CMK (cell line): ENCODE measurements at places on chromosomes 6 and 20.

DNA sequence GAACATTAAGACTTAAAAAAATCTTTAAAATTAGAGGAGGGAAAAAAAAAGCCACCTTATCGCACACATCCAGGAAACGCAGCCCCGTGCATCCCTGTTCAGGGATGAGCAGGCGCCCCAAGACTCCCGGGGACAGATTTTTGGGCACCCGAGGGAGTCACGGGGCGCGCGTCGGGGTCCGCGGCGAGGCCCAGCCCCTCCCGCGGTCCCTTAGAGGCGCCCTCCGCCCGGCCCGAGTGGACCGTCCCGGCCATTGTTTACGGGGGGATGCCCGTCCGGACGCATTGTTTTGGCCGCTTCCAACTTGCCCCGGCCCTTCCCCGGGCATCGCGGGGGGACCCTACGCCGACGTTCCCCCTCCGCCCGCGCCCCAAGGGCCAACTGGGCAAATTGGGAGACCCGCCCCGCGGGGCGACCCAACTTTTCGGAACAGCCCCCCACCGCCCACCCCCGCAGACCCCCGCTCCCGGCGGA, 610 bp downstream of the ZNF217 start:
- DNase-seq = no peak

- no peak for DNase-seq
Measured at GRCh38 chr6:165685302-165685701, 22.3 kb upstream of the PDE10A start.

- DNase-seq = peak; percentile 74
Measured at GRCh38 chr20:51492167-51493092, 50.1 kb downstream of the NFATC2 start.

GRCh38 chr6:111447051-111447450, 36.0 kb downstream of the REV3L start:
- DNase-seq = no peak

- no peak for DNase-seq
Measured at GRCh38 chr20:840858-841567, 7.5 kb downstream of the FAM110A start.

GRCh38 chr6:156849806-156850205, 72.6 kb downstream of the ARID1B start:
- DNase-seq = no peak

GRCh38 chr6:144302701-144303372, 17.7 kb downstream of the UTRN start:
- no peak for DNase-seq

DNA sequence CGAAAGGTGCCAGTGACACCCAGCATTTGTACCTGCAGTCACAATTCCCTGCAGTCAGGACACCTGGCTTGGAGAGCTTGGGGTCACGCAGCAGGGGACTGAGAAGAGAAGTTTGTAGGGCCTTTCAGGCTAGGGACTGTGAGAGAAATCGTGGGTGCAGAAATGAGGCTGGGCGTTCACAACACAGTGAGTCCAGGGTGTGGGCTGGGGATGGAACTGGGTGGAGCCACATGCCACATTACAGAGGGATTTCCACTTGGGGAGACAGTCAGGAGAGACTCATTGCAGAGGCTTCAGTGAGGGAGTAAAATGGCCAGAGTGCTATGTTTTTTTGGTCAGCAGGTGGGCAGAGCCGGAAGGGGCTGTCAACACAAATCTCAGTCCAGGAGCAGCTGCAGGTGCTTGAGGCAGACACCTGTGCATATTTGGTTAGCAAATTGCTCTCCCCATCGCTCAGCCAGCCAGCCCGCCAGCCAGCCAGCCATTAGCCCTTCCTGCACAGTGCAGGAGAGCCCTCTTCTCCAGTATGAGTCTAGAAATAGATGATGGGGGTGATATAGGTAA, 7.4 kb downstream of the ITPR3 start:
- DNase-seq = no peak

DNA sequence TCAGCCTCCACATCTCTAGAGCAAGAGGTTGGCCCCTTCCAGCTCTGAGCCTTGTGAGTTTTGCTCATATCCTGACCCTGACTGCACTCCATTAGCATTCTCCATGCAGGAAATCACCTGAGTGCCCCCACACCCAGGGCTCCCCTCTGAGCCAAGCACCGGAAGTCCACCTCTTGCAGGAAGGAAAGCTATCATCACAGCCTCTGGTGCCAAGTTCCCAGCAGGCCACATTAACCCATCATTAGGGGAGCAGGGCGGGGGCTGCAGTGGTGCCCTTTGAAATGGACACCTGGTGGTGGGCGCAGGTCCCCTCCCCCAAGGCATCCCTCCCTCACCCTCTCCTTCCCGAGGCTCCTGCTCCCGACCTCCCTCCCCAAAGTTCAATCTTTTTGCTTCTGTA, 16.1 kb downstream of the GRM4 start:
- no peak for DNase-seq

- DNase-seq = no peak
Measured at GRCh38 chr6:7922596-7922995, 12.0 kb upstream of the TXNDC5 start.

- DNase-seq = no peak
Measured at GRCh38 chr6:159973951-159974350, 5.1 kb downstream of the IGF2R start.

- DNase-seq = no peak
Measured at GRCh38 chr6:84350397-84350796, 123.0 kb upstream of the CEP162 start.

- DNase-seq = peak; percentile 70
Measured at GRCh38 chr6:30463651-30464618, 25.4 kb upstream of the HLA-E start.

GRCh38 chr6:79984261-79984660, 20.2 kb upstream of the TTK start:
- no peak for DNase-seq

GRCh38 chr20:51372176-51372803, 170.2 kb downstream of the NFATC2 start:
- DNase-seq = peak; percentile 24

- no peak for DNase-seq
Measured at GRCh38 chr6:30670760-30671527, 1.9 kb downstream of the DHX16 start.

- no peak for DNase-seq
Measured at GRCh38 chr6:133899556-133899955, 10.6 kb downstream of the TCF21 start.

DNA sequence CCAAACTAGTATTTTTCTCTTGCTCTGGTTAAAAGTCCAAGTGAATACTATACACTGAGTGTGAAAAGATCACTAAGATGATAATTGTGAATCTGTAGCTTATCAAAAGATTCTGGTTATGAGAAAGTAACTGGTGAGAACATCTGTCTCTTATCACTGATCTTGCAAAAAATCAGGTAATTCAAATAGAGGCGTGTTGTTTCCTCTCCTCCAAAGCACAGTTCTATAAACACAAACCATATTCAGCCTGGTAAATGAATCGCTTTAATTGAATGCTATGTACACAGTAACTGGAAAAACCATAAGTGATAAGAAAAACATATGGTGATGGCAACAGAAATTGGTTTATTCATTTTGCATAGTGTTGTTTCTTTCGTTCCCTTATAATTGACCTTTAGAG, 161.0 kb downstream of the RALGAPA2 start:
- DNase-seq = no peak

DNA sequence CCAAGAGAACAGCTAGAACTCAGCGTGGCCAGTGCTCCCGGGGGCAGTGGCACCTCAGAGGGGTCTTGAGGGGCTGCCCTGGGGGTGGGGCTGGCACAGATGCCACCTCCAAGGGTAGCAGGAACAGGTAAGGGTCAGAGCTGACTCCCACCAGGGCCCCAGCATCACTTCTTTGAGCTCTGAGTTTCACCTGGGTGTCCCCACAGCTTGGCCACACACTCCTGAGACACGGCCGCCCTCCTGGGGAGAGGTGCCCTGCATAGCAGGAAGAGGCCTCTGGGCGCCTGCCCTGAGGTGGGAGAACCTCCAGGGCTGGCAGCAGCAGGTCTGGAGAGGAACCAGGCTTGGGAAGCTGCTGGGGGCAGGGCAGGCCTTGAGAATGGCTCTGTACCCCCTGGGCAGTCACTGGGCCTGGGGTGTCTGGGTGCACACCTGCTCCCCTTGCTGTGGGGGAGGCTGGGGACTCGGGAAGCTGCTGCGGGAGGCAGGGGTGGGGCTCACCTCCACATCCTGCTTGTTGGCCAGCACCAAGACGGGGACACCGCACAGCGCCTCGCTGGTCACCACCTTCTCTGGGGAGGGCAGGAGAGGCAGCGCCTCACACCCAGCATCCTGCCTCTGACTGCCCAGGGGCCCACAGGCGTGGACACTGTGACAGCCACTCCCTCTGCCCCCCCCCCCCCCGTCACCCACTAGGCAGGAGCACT, 5.0 kb downstream of the TNFRSF6B start:
- DNase-seq = no peak

- DNase-seq = no peak
Measured at GRCh38 chr20:22681591-22682248, 97.3 kb upstream of the FOXA2 start.

- DNase-seq = no peak
Measured at GRCh38 chr6:72966628-72967280, 258.5 kb downstream of the KHDC1L start.
